ENCODE measurements at places on chromosomes 4 and X. TPM values are rescaled to one million over a fixed set of nuclear protein-coding genes. Genes with fewer than 3 reads are reported as not detected.

- DNase-seq: no peak
Observed at GRCh38 chr4:37008199-37008598, 236.3 kb upstream of the NWD2 start.

DNA sequence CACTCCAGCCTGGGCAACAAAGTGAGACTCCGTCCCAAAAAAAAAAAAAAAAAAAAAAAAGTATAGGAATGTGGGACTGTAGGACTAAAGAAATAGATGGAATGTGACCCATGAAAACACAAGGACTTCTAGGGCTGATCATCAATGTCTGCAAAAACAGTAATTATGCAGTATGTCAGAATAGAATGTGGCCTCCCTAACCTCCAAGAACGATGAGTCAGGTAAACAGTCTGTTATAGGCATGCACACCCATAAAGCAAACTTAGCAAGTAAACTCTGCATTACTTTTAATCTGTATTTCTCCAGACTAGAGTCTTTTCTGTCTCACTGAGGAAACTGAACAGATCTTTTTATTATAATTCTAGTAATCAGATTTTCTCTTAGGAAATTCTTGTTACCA, 233.4 kb downstream of the HNRNPD start:
- no peak for DNase-seq

DNA sequence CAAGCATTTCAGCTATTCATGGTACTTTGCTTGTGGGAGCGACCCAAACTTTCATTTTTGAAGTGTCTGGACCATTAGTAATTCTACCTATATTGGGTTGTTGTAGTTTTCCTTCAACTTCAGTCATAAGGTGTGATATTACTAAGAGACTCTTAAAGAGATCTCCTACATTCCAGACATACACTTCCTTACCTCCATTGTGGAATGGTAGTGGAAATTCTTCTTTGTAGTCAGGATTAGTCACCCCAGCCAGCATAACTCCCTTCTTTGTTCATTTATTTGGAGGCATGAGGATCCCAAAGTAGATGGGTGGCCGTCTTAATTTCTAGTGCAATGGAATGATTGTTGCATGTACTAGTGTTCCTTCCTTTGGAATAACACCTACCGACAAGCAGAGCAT, 991.4 kb downstream of the ARAP2 start:
- no peak for DNase-seq

DNA sequence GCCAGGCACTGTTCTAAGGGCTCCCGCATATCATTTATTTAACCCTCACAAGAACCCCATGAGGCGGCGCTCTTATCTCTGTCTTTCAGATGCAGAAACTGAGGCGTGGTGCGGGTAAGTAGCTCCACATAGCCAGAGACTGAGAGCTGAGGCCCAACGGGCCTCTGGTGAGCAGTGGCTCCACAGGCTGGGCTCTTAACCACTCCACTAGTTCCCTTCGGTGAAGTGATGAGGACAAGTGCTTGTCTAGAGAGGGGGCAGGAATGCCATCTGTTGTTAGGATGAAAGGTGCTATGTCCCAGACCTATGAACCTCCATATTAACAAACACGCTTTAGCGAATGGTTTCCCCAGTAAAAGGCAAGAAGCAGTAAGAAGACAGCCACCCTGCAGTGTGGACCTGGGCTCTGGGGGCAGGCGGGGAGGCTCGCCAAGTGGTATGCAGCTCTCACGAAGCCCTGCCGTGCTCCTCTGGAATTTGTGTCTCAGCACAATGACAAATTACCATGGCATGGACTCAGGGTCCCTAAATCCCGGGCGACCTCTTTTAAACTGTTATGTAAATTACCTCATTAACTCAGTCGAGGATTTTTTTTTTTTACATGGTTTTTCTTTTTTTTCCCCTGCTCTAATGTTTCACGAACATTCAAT, 20.9 kb upstream of the S100G start:
- no peak for DNase-seq

DNA sequence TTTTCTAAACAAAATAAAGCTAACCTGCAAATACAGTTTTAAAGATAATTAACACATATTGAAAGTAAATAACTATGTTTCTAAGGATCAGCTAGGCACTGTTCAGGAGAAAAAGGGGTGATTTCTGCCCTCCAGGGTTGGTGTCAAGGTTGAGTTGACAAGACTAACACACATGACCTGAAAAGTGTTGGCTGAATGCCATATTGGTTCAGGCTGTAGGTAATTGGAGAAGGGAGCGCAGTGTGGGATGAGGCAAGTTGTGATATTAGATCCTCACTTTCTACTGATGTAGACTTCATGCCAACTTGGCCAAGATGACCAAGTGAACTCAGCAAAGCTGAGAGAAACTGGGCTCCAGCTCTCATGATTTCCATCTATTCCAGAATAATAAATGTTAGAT, 42.2 kb downstream of the PPM1K start:
- DNase-seq: no peak

PLK4 gene
- 3.8 TPM for total RNA-seq

Measured in activated B cell treated with CpG ODN at 0.5 μM for 24 hours (primary cell).